ENCODE measurements at places on chromosomes 2 and 18. TPM values are rescaled to one million over a fixed set of nuclear protein-coding genes. Genes with fewer than 3 reads are reported as not detected.
A peak's percentile ranks its signal among the peaks of the same experiment; 100 is the strongest.

The GFPT1 gene
- total RNA-seq, result 83.6 TPM

The GRHL1 gene
- total RNA-seq, result 37.4 TPM

The SOX11 gene
- 83.2 TPM for total RNA-seq

The TMEM87B gene
- 15.5 TPM for total RNA-seq

The KCNE4 gene
- 2.5 TPM for total RNA-seq

The LYPD1 gene
- total RNA-seq, result 33.9 TPM

The PID1 gene
- total RNA-seq, result 0.79 TPM

The TEX44 gene
- not detected for total RNA-seq

- no peak for DNase-seq
These were observed 72.6 kb downstream of the NRP2 start for GRCh38 chr2:205754924-205755321.

- DNase-seq, result peak; percentile 82
These were observed 188.1 kb downstream of the ZEB2 start for GRCh38 chr2:144331674-144332355.

GRCh38 chr2:182587831-182588230 is 128.2 kb upstream of the DNAJC10 start:
- DNase-seq, result no peak

DNA sequence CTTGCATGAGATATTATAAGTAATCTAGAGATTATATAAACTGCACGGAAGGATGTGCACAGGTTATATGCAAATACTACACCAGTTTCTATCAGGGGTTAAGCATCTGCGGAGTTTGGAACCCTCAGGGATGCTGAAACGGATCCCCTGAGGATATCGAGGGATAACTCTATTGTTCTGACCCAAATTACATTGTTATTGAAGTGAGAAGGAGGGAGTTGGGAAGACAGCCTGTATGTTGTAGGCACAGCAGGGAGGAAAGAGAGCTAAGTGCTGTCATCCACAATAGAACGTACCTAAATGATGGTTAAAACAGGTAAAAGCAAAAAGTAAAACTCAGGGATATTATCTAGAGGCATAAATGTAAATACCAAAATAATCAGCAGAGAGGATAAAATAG is 44.6 kb upstream of the SMAD2 start:
- no peak for DNase-seq

DNA sequence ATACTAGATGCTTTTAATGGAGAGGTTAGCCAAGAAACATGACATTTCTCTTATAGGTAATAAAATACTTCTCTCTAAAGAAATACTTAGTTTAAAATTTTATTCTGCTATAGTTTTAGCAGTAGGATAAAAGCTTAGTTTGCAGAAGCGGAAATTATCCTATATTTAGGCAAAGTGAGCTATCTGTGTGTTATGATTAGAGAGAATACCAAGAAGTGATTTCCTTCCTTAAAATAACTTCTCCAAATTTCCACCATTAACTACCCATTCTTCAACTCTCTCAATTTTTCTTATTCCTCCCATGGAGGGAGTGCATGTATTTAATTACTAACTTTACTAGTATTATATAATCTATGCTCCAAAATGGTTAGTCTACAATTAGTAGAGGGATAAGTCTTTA is 15.8 kb upstream of the IL1RL1 start:
- DNase-seq, result no peak

DNA sequence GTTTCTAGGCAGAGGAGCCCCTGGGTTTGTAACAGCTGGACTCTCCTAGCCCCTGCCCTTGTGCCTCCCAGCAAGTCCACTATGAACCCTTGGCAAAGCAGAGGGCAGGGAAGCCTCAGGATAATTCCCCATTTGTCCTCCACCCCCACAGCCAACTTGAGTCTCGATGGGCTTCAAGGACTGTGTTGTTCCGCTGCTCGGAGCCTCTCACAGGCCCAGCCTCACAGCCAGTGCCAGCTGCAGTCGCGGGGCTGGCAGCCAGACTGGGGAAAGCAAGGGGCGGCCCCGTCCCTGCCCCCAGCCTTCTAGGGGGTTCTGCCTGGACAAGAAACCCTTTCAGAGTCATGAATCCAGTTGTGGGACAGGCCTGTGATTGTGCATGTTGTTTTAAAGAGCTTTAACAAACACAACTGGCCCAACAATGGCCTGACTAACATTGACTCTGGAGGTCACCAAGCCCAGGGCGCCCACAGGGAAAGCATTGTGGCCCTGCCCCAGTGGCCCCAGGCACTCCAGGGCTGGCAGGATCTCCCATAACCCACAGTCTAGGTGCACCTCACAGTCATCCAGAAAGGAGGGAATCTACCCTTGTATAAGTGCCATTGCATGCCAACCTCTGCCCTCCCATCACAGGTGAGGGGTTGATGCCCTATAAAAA is 71.8 kb upstream of the DAPL1 start:
- no peak for DNase-seq

DNA sequence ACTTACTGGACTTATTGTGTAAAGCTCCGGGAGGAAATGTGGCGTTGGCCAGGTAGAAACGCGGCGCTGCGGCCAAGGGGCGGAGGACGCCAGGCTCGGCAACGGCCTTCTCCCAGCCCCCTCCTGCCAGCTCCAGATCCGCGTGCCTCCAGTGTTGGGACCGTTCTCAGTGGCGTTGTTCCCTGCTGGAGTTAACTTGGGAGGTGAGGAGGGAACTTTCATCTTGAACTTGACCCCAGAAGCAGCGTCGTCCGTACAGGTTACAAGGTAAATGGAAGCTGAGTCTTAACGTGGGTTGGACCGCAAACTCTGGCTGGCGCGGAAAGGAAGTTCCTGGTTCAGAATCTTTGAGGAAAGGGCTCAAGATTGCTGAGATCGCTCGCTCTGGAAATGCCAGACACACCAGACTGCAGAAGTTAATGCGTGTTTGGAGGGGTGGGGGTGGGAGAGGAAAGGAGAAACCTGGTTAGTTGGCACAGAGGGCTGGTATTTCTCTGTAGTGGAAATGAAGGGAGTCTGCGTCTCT is 1.3 kb downstream of the TANC1 start:
- no peak for DNase-seq

DNA sequence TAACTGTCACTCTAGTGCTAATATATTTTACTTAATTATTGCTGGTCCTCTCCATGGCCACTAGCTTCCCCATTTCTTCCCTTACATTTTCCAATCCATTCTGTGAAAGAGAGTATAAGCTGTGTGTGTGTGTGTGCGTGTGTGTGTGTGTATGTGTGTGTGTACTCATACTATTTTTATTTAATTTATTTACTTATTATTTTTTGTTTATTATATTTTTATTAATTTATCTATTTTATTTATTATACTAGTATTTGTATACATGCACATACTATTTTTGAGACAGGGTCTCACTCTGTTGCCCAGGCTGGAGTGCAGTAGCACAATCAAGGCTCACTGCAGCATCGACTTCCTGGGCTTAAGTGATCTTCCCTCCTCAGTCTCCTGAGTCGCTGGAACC is 59.6 kb downstream of the IKZF2 start:
- no peak for DNase-seq

- no peak for DNase-seq
These were observed 1.5 kb upstream of the BCL2L11 start for GRCh38 chr2:111118981-111119821.

GRCh38 chr2:23050388-23050787 is 334.6 kb upstream of the KLHL29 start:
- no peak for DNase-seq

GRCh38 chr2:58569475-58570185 is 328.5 kb upstream of the FANCL start:
- DNase-seq, result no peak

DNA sequence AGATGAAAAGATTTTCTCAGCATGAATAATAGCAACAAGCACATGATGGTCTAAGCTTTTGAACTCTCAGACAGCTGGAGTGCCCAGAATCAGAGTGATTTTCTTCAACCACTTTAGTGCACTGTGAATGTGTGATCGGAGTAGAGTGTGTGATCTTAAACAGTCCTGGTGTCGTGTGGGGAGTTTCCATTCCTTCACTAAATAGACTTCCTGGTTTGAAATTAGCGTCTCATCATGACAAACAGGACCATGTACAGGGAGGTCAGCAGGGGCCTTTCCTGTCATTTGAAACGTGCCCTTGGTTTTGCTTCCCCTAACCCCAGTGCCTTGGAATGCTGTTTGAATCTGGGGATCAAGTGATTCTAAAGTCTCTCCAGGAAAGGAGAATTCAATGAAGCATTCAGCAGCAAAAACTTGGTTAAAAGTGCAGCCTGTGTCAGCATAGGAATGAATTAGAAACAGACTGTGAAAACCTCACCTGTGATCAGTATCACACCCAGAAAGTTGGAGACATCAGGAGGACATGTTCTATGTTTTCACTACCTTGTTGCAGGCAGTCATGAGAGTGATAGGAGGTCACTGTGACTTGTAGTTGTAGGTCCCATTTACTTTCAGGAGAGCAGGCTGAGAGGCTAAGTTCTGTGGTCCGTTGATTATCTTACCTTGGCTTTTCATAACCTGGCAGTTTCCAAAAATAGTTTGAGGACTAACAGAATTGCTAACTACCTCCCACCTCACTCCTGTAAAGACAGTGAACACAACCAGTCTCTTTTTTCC is 400.3 kb downstream of the MTX2 start:
- DNase-seq, result no peak

GRCh38 chr2:75415731-75416130 is 145.0 kb downstream of the EVA1A start:
- no peak for DNase-seq

GRCh38 chr18:10457767-10458166 is 3.3 kb downstream of the APCDD1 start:
- DNase-seq, result no peak

- no peak for DNase-seq
These were observed 172.5 kb downstream of the AGAP1 start for GRCh38 chr2:235666213-235666781.

- DNase-seq, result no peak
These were observed 2.5 kb downstream of the APLF start for GRCh38 chr2:68469935-68470334.

GRCh38 chr2:118048401-118048800 is 34.5 kb upstream of the CCDC93 start:
- no peak for DNase-seq

DNA sequence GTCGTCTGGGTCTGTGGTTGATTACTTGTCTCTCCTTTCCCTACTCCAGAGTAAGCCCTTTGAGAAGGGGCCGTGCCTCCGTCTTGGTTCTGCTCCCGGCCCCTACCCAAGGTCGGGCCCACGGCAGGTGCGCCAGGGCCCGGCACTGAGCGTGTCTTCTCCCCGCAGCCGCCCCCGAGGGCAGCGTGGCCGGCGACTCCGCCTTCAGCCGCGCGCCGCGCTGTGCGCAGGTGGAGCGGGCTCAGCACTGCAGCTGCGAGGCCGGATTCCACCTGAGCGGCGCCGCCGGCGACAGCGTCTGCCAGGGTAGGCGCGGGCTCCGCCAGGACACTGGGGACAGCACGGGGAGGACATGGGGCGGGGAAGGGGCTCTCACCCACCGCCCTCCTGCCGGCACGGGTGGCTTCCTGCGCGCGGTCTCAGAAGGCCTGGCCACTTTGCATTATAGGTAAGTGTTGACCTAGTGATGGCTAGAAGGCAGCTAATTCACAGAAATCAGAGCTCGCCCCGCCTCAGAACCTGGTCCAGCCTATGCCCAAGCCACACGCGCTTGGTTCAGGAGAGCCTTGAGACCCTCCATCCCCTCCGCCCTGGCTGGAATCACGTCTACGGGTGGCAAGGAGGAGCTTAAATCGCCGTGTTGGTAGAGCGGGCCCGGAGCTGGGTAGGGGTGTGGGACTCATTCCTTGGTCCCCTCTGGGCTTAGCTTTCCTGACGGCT is 43.5 kb downstream of the FBLN7 start:
- DNase-seq, result no peak

DNA sequence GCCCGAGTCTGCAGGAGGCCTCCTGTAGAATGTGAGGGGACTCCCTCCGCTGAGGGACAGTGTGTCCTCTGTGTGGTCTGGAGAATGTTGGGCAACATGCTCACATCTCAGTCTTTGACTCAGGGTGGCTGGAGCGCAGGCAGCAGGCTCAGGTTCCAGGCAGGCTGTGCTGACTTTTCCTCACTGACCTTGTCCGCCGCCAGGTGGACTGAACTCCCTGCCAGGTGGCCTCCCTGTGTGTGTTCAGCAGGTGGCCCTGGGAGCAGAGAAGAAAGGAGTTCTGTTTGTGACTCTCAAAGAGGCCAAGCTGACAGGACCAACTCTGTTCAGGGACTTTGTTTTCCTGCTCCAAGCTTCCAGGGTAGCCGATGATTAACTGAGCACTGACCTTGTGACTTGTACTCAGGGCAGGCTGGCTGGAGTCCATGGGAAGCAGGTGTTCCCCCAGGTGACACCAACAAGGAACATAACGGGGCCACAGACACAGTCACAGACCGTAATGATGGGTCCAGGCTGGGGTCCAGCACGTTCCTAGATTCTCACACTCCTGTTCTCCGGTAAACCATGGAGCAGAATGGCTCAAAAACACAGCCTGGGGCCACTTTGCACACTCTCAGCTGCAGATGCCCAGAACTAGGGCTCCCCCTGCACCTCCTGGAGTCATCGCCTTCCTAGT is 439.8 kb downstream of the RNF144A start:
- DNase-seq, result no peak

GRCh38 chr2:196568506-196568905 is 71.0 kb upstream of the CCDC150 start:
- no peak for DNase-seq

DNA sequence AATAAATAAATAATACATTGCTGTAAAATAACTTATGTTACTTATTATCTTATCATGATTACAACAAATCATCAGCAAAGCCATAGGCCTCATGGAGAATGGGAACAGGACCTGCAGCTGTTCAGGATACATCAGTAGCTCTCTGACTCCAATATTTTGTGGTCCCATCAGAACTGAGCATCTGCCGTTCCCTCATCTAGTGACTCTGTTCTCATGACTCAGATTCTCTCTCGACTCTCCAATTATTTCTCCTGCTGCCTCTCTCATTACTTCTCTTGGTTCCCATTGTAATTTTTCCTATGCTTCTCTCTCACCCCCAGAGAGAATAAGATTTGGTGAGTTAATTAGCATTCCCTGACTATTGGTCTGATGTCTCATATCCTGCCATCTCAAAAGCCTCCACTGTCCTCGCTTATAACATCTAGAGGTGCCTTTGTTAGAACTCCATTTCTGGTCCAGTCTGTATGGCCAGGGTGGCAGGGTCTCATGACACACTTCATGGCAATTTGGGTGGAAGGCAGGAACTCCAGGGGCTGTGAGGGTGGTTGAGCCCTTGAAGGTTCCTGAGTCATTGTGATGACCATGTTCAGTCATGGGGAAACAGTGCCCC is 78.0 kb upstream of the TANC1 start:
- DNase-seq, result no peak
